ENCODE measurements at places on chromosomes 5 and 9.

DNA sequence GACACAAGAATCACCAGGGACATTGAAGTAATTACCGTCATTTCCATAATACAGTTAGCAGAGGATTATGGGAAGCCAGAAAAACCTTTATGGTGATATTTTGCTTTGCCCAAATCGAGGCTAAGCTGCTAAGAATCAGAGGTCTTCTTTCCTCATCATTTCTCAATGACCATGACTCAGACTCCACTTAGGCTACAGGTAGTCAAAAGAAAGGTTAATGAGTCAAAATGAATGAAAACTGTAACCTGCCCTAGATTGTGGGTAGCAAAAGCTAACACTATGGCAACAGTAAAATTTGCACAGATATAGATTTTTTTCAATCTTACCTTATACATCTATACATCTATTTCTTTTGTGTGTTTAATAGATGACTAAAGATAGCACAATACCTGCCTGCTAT, 185.8 kb downstream of the CARTPT start:
- DNase-seq = no peak

DNA sequence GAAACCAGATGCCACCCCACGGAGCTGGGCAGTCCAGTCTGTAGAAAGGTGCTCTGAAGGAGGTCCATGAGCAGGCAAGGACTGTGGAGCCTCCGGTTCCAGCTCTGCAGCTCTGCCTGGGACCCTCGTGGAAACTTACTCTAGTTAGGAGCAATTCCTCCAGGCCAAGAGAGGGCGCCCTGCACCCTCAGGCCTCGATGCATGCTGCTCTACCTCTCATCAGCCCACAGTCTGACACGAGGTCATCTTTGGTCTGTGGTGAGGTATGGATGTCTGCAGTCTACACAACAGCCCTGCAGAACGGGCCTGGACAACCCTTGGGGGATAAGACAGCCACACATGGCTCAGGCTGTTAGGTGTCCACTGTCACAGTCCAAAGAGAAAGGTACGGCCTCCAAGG, 50.6 kb upstream of the UBTD2 start:
- no peak for DNase-seq

DNA sequence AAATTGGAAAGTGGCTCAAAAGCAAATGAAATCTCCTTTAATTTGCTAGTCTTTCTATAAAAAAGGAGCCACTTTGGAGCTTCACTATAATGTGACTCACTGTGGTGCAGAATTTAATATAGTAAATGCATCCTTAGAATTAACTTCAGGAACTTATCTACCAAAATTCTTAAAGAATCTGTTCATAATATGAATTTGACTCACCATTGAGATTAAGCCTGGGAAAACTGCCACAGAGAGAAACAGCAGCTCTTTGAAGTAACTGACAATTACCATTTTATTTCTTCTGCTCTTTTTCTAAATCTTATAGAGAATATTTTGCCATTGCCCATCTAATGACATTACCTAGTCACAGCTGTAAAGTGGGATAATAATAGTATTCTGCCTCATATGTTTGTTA, 211.9 kb upstream of the CDH6 start:
- no peak for DNase-seq

DNA sequence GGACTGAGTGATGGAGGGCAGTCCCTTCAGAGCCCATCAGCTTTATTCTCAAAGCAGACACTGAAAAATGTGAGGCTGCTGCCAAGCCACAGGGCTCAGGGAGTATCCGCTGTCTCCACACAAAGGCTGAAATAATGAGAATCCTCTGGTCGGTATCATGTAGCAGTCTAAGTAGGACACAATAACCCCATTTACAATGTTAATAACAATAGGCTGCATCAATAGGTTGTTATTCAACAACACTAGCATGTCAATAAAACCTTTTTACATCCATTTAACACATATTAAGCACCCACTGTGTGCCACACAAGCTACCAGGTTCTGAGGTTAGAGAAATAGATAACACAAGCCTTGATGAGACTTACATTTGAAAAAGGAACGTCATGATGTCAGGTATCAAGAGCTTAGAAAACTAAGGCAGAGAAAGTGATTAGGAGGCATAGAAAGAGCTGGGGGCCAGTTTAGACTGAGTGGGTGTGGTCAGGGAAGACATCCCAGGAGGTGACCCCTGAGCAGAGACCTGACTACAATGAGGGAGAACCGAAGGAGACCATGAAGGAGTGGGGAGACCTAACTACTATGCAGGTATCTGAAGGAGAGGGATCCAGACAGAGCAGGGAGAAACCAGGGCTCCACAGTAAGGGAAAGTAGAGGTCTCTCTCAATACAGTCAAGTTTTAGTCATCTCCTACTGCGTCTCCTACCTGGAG, 140.1 kb upstream of the GRIA1 start:
- DNase-seq = no peak

- no peak for DNase-seq
Observed at GRCh38 chr5:58722160-58722559, 139.3 kb downstream of the RAB3C start.

DNA sequence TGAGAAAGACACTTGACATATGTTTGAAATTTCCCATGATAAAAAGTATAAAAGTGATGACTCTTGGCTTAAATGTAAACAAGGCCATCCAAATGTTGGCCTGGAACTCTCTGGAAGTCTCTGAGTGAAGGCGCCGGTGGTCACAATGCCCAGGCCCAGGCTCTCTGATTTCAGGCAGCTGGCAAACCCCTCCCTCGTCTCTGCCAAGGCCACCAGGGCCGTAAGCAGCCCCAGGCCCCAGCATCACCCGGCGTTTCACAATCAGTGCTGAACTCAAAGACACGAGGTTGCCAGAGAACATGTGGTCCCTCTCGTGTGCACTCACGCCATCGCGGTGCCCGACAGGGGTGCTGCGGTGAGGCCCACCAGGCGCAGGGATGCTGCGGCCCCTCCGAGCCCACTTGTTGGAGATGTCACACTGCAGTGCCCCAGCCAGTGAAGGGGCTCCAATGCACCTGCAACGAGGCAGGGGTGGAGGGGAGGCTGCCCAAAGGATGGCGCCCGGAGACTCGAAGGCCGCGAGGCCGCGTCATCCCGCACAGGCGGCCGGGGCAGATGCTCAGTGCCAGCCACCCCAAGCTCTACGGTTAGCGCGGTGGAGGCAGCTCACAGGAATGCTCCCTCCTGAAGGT, 15.0 kb downstream of the LPCAT1 start:
- no peak for DNase-seq

DNA sequence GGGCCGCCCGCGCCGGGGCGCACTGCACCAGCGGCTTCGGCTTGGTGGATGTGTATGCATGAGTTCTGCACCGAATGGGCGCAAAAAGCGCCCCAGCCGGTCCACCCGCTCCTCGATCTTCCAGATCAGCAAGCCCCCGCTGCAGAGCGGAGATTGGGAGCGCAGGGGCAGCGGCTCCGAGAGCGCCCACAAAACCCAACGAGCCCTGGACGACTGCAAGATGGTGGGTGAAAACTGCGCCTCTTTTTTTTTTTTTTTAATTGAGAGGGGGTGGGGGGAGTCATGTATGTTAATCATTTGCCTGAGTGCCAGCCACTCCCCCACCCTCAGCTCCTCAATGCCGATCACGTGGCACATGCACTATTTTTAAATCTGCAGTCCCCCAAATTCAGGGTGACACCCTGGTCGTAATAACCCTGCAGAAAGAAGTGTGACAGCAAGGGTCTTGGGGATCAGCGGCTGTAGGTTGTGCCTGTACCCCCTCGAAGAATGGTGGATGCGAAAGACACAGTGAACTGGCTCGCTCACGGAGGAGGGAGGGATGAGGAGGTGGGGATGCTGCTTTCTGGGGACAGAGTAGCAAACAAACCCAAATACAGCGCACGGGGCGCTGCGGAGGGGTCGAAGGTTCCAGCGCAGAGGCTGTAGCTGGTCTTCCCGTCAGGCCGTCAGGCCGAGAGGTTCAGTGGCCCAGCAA, 900 bp downstream of the RGS7BP start:
- DNase-seq = no peak

DNA sequence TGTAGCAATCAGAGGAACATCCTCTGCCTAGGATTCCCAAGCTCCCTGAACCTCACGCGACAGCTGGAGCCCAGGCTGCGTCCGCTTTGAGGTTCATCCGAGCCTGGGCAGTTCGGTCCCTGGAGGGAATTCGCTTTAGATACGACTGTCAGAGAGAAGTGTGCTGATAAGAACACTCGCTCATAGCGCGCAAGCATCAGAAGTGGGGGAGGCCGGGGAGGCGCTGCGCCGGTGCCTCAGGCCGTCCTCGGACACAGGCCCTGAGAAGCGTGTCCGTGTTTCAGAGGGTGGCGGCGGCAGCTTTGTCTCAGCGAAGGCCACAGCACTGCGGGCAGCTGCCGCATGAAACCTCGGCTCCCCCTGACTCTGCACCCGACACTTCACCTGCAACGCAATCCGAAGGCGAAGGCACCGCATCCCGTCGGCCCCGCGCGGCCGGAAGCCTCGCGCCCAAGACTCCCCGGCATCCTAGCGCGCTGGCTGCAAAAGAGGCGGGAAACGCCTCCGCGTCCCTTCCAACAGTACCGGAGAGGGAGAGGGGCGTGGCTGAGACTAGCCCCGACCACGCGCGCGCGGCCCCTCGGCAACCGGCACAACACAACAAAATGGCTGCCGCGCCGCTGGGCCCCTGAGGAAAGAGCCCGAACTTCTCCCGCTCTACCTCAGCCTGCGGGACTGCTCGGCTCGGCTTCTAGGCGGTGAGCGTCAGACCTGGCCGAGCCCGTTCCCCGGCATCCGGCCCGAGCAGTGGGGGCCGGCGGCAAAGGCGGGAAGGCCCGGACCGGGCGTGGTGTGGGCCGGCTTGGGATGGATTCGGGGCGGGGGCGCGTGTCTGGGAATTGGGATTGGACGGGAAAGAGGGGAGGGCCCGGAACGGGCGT, at the start of gene CNTRL:
CNTRL (plus strand) TSS at position 586 of the 881 bp plus-strand sequence. CDS start 13,372 bp downstream, outside the sequence.
- DNase-seq = peak; percentile 90

- DNase-seq = no peak
Observed at GRCh38 chr5:154098465-154098864, 59.7 kb downstream of the MFAP3 start.

DNA sequence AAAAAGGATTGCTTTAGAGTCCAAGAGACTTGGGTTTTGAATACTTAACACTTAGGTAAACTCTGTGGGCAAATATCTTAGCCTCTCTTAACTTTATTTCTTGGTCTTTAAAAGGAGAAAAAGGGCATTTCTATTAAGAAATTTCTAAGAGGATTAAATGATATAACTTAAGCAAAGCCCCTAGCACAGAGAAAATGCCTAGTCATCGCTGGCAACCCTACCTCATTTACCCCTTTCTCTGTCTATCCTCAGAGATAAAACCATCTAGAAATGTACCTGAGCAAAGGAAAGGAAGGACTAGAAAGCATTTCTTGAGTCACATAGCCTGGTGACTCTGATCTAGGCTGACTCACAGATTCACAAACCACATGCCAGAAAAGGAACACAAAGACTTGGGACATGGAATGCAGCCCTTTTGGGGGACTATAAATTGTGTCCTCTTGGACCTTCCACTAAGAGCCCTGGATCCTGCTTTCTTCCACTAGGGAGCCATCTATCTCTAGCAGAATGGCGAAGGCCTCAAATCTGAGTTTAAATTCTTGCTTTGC, 120.6 kb downstream of the FOXD1 start:
- no peak for DNase-seq

DNA sequence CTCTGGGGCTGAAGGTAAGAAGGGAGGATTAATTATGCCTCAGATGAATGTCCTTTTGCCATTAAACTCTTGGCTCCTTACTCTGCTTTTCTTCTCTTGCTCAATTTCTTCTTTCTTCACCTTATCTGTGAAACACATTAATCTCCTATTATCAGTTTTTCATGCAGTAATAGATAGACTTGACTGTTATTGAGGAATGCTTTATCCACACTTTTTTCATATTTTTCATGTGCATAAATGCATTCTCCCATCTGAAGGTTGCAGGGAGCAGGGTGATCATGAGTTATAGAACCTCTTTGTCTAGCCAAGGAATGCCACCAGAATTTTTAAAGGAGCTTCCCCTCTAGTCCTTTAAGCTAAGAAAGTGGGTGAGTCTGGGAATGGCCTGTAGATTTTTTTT, 66.4 kb upstream of the CD180 start:
- DNase-seq = no peak

DNA sequence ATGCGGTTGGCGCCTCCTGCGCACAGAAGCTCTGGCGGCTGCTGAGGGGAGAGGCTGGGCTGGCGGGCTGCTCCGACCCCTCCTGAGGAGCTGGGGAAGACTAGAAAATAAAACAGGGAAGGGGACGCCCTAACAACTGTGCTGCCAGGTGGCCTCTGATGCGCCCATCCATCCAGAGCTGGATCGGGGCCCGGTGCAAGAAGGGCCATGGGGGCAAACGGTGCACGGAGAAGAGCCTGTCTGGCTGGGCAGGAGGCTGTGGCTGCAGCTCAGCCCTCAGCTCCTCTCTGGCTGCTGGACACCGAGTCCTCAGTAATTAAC, 21.0 kb upstream of the MRNIP start:
- no peak for DNase-seq

GRCh38 chr5:102715082-102715807, 39.9 kb upstream of the PAM start:
- no peak for DNase-seq

- no peak for DNase-seq
Observed at GRCh38 chr9:128321343-128321742, 904 bp downstream of the TRUB2 start.

GRCh38 chr9:26012797-26013196, 334.6 kb upstream of the TUSC1 start:
- no peak for DNase-seq

- no peak for DNase-seq
Observed at GRCh38 chr9:76634356-76635054, 129.7 kb upstream of the PCA3 start.

- DNase-seq = no peak
Observed at GRCh38 chr5:143057580-143057999, 287.4 kb downstream of the ARHGAP26 start.

GRCh38 chr9:7150153-7150890, 392.5 kb downstream of the KDM4C start:
- DNase-seq = no peak

- no peak for DNase-seq
Observed at GRCh38 chr5:83568186-83568585, 96.6 kb downstream of the VCAN start.

- DNase-seq = no peak
Observed at GRCh38 chr5:180468732-180469585, 25.2 kb upstream of the CNOT6 start.

- DNase-seq = peak; percentile 12
Observed at GRCh38 chr9:79573412-79573923, 1.7 kb downstream of the TLE4 start.

DNA sequence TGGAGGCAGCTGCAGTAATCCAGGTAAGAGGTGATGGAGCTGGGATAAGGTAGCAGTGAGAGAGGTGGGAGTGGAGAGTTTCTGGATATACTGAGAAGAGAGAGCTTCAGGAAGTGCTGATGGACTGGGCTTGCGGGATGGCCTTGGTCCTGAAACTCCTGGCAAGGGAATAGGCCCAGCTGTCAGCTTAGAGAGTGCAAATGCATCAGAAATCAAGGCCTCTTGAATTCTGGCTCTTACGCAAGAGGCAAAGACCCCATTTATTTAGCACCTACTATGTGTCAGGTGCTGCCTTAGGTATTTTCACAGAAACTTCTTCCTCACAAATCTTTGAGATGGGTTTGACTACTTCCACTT, 227.2 kb upstream of the MAP3K1 start:
- no peak for DNase-seq

- no peak for DNase-seq
Observed at GRCh38 chr5:57172466-57173318, 1.2 kb upstream of the GPBP1 start.

Measured in NCI-H1436 (cell line).